HTR-8/SVneo (cell line): ENCODE measurements at places on chromosomes 2 and 18.

- no peak for DNase-seq
These were observed 64.7 kb downstream of the CDH7 start for GRCh38 chr18:65815506-65815905.

- no peak for DNase-seq
These were observed 11.0 kb downstream of the TANK start for GRCh38 chr2:161170958-161171932.

- no peak for DNase-seq
These were observed 268.4 kb upstream of the MYT1L start for GRCh38 chr2:2599441-2599840.

GRCh38 chr18:74525741-74526140, 8.6 kb upstream of the CNDP1 start:
- no peak for DNase-seq

DNA sequence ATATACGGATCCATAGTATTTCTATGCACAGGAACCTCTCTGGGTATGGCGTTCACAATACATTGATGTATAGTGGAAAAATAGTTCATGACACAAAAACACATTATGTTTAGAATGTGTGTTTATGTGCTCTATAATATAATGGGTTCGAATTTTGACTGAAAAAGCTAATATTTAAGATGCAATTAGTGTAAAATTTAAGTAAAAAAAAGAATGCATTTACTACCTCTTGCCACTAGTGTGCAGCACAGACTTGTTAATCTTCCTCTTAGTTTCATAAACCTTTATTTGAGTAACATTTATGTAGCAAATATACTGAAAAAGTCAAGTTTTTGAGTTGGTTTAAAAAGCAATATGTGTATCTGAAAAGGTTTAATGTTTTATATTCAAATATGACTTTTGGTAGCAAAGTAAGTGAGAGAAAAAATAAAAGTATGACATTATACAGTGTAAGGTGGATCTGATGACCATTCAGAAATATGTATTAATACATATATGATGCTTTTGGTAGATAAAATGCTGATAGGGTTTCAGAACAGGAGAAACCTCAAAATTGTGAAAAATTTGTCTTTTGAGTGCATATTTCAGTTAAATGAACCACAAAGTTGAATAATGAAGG, 49.4 kb downstream of the CCDC102B start:
- no peak for DNase-seq

DNA sequence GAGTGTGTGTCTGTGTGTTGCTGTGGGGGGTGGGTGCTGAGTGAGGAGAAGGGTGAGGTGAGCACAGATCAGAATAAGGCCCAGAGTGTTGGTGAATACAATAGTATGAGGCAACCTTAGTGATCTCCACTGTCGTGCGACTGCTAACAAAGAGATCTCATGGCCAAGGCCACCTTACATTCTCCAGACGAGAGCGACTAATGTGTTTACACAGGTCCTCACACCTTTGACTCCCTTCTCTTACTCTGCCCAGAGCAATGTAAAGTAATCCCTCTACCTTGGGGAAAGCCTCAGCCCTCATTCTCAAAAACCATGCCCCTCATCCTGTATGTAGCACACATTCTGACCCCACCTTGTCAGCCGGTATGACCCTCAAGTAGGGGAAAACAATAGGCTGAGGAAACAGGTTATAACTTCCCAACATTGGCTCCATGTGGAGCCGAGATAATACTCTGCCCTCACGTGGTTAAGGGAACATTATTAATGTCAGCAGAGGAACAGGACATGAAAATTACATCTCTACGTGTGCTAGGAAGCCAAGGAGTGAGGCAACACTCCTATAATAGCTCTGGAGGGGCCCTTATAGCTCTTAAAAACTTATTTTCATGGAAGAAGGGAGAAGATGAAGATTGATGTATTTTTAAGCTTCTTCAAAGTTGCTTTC, 323.0 kb upstream of the NT5C1B start:
- DNase-seq = no peak

DNA sequence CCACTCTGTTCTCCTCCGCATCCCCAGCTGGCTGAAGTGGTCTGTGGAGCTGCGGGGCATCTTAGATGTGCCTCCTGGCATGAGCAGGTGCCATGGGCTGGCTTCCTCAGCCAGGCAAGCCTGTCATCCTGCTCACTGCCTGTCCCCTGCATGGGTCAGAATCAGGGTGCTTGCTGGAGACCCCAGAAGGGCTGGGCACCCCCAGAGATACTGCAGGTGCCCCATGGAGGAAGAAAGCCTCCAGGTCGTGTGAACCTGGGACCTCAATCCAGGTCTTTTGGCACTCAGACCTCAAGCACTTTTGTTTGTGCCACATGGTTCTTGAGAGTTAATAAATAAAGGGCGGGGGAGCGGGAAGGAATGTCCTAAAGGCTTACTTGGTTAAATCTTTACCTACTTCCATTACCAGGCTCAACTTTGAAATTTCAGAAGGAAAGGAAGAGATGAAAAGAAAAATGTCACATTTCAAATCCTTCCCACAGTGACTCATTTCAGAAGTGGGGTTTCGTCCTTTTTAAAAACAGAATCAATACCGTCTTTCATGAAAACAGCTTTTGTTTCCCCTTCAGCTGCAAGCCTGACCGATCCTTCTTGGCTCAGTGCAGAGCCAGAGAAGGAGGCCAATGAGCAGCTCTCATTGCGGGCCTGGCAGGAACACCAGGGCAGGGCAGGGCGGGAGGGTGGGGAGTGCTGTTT, 69.9 kb downstream of the RHOB start:
- DNase-seq = no peak

- DNase-seq = no peak
These were observed 107.2 kb downstream of the PID1 start for GRCh38 chr2:229163893-229164292.

DNA sequence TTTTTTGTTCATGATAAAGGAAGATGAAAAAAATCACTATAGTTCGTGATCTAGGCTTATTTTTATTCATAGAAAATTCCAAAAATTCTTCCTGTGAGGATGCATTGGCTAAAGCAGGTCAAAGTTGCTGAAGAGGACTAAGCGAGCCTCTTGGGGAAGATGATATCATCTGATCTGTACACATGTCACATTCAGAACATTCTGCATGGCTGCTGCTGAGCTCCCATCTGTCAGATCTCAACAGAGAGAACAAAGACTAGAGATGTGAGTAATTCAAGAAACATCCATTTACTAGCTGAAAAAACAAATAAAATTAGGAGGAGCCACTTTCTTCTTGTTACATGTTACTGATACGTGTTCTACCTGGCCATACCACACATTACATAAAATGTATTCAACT, 518.6 kb upstream of the FSIP2 start:
- DNase-seq = peak; percentile 1

DNA sequence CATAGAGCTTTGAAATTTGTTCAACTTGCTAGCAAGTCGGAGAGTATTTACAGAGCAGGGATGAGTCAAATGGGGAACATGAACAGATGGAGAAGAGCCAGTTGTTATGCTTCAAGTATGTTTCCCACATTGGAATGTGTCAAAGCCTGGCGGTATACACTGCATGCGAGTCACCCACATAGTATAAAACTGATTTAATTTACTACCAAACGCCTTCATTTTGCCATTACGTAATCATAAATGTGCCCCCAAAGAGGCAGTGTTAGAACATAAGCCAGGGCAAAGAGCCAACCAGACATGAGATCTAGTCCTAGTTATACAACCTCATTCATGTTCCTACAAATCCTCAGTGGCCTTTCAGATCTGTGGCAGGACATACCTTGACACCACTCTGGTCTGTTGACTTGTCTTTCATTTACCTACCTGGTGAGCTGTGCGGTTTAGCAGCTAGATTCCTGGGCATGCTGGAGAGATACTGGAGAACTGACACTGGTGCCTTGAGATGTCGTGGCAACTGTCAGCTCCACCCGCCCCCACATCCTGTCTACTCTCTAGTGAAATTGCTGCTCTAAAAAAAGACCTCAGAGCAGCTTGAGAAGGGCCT, 21.7 kb upstream of the NRP2 start:
- no peak for DNase-seq

DNA sequence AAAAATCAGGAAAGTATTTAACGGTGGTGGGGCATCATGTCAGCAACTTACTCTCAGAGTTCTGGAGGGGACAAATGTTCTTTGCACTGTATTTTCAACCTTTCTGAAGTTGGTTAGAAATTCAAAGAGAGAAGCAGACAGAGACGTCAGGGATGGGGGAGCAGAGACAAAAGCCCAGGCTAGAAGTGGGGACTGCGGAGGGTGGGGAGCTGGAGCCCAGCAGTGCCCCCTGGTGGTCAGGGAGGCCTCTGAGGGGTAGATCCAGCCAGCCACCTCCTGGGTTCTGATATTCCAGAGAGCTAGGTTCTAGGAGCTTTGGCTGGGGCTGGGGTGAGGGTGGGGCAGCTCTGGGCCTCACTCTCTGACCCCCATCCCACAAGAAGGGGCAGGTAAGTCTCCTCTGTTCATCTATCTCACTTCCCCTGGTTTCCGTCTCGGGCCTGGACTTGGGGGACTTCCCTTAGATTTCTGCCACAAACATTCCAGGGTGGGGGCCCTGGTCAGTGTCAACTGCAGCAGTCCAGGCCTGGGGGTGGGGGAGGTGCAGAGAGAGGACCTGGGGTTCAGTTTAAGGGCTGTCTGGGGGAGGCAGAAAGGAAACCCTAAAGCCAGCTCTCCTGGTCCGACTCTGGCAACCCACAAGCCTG, 8.9 kb downstream of the TNS1 start:
- DNase-seq = peak; percentile 60

DNA sequence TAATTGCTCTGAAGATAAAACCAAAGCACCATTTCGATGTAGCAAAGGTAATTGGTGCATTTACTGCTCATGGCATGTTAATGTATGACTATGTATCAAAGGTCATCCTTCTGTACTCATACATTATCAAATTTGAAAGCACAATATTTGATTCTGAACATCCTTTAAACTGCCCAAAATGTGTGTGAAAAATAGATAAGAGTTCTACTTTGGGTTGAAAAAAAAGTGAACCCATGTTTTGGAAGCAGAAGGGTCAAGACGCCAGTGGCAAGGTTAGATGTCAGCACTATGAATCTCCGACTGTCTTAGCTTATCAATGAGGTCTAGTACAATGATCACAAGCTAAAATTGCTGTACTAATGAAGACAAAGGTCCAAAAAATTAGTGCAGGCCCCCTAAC, 83.1 kb downstream of the LNPK start:
- no peak for DNase-seq

DNA sequence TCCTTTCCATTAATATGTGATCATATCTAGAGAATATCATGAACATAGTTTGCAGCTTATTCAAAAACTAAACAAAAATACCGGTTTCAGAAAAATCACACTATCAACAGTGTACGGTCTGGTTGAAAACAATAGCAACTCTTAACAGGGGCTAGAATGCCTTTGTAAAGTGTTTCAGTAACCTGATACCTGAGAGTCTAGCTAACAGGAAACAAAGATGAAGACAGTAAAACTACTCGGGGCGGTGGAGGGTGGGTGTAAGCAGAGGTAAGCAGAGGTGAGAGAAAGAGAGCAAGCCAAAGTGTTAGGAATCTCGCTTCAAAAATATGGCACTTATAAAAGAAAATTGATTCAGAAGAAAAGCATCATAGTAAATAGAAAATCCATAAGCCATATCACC, 109.0 kb upstream of the RGPD4 start:
- DNase-seq = no peak

- no peak for DNase-seq
These were observed 1452.6 kb upstream of the ACVR2A start for GRCh38 chr2:146392186-146392585.

- no peak for DNase-seq
These were observed 54.3 kb downstream of the FOXI3 start for GRCh38 chr2:88398180-88398579.

GRCh38 chr2:53188851-53189510, 578.6 kb upstream of the CHAC2 start:
- DNase-seq = no peak

DNA sequence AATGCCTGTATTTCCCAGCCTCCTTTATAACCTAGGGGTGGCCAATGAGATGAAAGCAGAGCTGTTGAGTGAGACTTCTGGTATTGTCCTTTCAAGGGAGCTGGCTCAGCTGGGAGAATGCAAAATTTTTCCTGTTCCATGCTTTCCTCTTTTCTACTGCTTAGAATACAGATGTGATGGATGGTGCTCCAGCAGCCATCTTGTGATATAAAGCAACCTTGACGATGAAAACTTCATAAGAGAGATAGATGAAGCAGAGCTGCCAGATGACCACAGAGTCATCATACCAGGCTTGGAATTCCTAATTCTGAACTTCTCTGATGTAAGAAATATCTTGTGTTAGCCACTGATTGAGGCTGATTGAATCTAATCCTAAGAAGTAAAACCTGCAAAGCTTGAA, 11.9 kb upstream of the INHBB start:
- no peak for DNase-seq

DNA sequence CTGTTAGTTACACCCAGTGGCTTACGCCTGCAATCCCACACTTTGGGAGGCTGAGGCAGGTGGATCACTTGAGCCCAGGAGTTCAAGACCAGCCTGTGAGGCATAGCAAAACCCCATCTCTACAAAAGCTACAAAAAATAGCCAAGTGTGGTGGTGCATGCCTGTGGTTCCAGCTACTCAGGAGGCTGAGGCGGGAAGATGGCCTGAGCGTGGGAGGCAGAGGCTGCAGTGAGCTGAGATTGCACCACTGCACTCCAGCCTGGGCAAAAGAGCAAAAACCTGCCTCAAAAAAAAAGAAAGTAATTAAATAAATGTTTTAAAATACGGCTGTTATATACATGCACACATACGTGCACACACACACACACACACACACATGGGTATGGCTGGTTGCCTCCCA, 194.8 kb downstream of the HDAC4 start:
- DNase-seq = no peak

DNA sequence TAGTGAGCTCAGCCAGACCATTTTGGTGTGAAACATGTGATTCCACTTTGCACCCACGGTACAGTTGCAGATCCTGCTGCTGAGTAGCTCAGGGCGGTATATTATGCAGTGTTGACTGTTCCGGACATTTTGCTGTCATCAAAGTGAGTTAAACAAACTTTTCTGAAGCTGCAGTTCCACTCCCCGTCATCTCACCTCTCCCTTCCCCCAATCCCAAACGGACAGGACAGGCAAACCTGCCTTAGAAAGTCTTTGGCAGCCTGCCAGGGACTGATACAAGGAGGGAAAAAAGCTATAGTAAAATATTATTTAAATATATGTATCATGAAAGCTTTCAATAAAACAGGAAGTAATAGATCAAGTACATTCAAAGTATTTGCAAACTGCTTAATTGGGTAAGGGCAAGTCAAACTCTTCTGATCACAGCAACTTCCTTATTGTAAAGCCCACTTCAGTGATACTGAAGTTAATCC, 35.5 kb upstream of the SP5 start:
- no peak for DNase-seq
